ENCODE measurements at places on chromosomes 6 and 20.

GRCh38 chr20:24875078-24875477 lies 74.0 kb upstream of the CST7 start:
- no peak for DNase-seq

- no peak for DNase-seq
Measured at GRCh38 chr6:118984342-118984741, 49.4 kb upstream of the MCM9 start.

DNA sequence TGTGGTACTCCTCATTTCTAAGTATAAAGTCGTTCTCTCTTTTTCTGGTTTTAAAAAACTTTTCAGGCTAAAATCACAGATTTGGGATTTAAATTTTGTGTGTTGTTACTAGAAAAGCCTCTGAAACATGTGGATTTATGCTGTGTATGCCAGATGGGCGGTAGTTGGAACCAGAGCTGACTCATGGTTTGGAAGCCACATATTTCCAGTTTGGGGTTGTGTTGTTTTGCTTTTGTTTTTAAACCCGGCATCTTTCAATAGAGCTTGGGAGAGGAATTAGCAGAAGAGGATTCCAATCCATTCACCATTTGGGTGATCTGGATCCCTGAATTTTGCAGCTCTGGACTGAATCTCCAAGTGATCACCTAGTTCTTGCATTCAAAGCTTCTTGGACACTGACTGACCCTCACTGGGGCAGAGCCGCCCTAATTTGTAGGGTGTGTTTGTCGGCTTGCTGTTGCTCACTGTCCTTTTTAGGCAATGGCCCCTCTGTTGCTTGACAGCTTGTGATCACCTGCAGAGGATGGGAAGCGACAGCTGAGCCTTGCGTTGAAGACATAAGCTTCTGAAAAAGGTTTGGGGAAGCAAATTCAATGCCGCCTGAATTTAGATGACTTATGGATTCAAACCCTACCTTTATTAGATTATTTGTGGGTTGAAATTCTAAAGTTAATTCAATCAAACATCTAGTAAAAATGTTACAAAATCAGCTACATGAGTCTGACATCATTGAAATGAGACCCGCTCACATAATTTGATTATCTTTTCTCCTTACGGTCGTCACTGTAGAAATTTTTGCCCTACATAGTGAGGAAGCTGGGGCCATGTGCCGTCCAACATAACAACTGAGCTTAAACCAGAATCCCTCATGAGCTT lies 79.9 kb upstream of the CD83 start:
- peak; percentile 78 for DNase-seq

DNA sequence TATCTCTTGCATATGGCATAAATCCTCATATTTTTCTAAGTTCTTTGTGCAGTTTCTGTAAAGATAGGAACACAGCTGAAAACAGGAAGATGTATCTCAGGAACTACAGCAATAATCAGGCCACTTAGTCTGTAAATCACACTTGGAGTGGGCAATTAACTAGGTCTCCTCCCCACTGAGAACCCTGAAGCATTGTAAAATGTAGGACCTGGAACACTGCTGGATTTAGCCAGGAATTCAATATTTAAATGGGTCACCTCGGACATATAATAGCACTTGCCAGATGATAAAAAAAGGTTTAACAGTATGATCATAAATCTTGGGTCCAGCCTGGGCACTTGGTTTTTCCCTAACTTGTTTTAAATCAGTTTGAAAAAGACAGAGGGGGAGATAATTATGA lies 155.0 kb downstream of the GRM1 start:
- no peak for DNase-seq

DNA sequence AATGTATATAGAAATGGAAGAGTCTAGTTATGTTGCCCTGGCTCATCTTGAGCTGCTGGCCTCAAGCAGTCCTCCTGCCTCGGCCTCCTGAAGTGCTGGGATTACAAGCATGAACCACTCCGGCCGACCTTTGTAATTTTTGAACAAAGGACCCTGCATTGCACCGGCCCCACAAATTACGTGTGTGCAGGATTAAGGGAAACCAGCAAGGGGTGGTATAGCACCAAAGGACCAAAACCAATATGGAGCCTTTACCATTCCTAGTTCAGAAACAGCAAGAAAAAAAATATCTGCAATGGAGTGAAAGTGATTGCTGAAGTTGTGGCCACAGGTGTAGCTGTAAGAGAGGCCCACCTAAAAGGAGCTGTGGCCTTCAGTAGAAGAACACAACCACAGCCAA lies 8.2 kb upstream of the TRERF1 start:
- DNase-seq = no peak

DNA sequence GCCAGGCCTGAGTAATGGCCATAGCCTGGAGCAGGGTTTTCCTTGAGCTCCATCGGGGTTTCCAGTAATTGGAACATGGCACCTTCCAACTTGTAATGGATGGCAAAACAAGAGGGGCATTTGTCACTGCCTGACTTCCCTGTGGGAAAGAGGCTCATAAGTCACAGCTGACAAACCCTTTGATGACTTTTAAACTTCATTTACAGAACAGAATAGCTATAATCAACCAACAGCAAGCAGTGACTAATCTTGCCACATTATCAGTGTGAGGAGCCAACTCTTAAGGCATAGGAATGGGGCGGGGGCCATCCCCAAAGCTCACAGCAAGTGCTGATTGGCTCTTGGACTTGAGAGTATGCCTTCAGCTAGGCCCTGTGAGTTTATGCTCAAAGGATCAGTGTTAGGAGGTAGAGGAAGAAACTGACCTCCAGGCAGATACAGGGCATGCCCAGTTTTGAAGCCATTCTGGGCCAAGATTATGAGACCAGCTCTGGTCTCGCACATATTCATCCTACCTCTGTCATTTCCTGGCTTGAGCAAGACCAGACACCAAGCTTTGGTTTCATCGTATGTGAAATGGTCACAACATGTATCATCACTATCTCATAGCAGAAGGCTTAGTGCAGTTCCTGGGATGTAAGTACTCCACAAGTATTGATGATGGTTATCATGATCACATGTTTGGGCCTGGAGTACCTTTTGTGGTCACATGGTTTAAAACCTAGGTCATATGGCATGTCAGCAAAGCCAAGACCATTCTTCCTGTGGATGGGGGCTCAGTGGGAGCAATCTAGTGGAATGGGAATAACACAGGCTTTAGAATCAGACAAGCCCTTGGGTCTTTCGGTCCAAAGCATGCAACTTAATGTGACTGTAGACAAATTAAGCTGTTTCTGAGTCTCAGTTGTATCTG lies 49.2 kb downstream of the EIF2S2 start:
- no peak for DNase-seq

DNA sequence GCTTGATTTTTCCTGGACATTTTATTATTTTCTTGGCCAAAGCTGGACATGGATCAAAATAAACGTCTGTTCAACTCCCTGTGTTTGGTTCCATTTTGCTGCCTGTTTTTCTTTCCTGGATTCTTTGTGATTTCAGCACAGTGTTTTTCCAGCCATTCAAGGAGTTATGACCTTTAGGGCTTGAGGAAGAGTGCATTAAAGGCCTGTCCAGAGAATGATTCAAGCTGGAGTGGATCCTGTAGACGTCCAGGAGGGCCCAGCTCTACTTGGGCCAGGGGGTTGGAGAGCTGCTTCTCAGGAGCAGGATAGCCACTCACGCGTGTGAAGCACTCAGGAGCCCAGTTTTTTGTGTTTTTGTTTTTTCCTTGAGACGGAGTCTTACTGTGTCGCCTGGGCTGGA lies 56.5 kb upstream of the IER3 start:
- no peak for DNase-seq

DNA sequence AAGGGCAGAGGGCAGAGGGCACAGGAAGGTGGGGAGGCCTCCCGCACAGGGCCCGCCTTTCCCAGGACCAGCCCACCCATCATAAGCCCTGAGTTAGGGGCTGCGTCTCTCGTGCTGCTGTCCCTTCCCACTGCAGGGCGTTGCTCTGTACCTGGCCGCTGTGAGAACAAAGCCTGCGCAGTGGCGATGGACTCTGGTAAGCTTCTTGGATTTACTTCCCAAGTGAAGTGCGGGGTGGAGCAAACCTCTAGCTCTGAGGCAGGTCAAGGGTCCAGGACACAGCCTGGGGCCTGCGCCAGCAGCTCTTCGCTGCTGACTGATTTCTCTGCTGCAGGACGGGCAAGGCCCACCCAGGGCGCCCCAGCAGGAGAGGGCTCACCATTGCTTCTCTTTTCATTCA lies 23.9 kb downstream of the INSM1 start:
- DNase-seq = no peak

DNA sequence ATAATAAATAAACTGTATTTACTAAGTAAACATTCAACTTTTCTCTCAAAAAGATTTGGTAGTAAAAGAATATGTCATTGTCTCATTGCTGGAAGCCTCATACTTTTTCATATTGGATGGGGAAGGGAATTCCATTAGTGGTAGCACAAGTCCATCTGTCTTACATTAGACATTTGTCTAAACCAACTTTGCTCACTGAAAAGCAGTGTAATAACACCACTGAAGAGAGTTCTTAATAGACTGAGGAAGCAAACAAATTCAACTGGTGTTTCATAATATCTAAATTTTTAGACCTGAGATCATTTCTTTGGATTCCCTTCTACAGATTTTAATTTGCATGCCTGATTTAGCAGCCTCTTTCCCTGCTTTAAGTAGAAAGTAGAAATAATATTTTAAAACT lies 62.7 kb downstream of the PLCB1 start:
- DNase-seq = peak; percentile 54

GRCh38 chr6:44268095-44268628 lies 2.1 kb upstream of the TMEM151B start:
- DNase-seq = peak; percentile 21

GRCh38 chr6:118377711-118378414 lies 170.2 kb upstream of the PLN start:
- DNase-seq = no peak

GRCh38 chr6:20647585-20647984 lies 113.3 kb downstream of the CDKAL1 start:
- DNase-seq = no peak

GRCh38 chr6:147285087-147285855 lies 81.1 kb downstream of the STXBP5 start:
- DNase-seq = peak; percentile 50

DNA sequence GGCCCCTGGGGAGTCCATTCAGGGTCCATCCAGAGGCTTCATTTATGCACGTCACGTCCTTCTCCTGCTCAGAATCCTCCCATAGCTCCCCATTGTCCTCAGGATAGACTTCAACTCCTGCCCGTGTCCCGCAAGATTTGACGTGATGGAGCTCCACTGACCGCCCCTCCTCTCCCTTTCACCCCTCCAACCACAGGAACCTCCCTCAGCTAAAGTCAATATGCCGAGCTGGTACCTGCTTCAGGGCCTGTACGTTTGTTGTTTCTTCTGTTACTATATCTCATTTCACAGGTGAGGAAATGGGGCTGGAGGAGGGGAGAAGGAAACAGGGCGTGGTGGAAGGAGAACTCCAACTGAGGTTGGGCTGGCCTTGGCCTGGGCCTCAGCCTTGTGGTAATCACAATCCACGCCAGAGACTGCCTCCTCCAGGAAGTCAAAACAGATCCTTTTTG lies 38.6 kb downstream of the CEBPB start:
- no peak for DNase-seq

DNA sequence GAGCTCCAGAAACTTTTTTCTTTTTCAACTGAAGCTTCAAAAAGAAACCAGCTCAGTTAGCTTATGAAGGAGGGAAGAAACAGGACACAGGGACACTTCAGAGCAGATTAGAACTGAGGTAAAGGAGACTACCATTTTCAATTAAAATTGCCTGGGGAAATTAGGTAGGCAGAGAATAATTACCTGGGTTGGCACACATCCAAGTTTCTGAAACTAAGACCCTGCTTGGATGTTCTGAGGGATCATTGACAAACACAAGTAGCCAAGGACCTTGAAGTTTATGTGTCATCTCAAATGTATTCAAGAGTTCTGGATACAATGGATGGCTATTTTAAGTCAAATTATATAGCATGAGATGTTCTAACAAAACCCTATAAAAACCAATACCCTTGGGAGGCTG lies 137.6 kb downstream of the PLCB4 start:
- no peak for DNase-seq

DNA sequence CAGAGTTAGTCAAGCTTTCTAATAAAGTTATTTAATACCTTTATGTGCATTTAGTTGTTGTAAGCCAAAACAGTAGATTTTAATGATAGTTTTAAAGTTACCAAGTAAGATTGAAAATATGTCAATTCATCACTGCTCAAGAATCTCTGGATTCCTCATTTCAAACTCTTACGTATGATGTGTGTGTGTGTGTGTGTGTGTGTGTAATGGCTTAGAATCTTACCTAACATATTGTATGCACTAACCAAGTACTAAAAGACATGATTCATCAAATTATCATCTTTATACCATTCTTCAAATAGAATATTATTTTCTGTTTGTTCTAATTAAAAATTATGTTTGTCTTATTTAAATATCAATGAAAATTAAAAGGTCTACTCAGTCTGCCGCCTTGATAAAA lies 41.5 kb upstream of the ZNF337 start:
- DNase-seq = peak; percentile 61

DNA sequence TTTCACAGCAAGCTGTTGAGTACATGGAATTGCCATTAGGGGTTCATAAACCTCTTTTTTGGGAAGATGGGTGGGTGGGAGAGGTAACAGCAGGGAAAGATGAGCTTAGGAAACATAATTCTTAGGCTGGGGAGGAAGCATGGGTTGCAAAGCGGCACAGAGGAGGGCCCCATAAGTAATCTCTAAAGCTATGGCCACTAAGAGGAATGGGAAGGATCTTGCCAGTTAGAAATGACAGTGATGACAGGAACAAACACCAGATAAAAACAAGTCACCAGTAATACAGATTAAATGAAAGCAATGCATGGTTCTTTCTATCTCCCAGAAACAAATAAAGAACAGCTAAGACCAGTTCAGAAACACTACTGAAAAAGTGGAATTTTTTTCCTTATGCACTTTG lies 31.0 kb upstream of the PRELID3B start:
- no peak for DNase-seq

DNA sequence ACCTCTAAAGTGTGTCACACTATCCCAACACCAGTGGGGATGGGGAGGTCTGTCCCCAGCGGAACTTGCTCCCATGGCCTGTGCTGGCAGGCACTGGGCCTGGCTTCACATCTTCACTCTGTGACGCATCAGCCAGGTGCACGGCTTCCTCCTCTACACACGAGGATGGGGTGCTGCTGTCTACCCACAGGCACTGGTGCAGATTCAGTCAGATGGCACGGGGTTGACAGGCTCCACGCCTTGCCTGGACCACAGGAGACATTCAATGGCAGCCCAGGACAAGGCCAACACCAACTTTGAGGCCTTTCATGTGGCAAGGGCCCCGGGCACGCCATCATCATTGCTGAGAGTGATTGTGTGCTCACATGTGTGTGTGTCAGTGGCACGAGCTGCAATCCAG lies 92.4 kb downstream of the TMEM242 start:
- no peak for DNase-seq

GRCh38 chr20:62458275-62459251 lies 17.2 kb downstream of the GATA5 start:
- no peak for DNase-seq

GRCh38 chr20:50724112-50724725 lies 7.2 kb upstream of the PARD6B start:
- DNase-seq = no peak
